ENCODE measurements at places on chromosomes 1 and 21.
A peak's percentile ranks its signal among the peaks of the same experiment; 100 is the strongest.

GRCh38 chr1:15942661-15943327, 33.1 kb downstream of the ZBTB17 start:
- DNase-seq: no peak

DNA sequence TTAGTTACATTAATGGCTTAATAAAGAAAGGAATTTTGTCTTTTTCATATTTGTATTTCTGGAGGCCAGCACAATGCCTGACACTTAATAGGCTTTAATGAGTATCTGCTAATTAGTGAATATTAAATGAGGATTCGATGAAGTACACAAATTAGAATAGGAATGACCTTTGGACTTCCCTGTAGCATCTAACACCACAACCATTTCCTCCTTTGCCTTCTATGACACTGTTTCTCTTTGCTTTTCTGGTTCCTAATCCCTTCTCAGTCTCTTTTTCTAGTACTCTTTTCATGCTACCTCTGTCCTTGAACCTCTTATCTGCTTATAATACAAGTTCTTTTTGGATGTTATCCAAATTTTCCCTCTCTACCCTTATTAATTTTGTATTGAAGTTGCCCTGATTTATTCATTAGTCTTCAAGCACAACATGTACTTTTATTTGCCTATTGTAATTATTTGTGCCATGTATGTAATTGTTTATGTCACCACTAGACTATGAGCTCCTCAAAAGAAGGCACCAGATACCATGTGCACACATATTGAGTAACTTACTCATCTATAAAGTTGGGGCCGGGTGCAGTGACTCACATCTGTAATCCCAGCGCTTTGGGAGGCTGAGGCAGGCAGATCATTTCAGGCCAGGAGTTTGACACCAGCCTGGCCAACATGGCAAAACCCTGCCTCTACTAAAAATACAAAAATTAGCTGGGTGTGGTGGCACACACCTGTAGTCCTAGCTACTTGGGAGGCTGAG, 23.8 kb downstream of the RPS27 start:
- no peak for DNase-seq

DNA sequence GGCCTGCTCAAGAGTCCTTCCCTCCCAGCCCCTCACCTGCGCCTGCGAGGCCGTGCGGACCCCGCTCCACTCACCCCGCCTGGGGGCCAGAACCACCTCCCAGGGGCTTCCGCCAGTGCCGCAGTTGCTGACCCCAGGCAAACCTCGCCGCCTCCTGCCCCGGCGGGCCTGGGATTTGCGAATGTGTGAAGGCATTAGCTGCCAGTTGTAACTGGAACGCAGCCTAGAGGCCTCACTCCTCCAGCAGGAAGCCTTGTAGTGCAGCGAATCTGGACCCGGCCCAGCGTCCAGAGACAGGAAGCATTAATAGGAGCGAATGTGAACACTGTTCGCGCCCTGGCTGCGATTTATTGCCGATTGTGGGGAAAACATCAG, 140.9 kb upstream of the ARHGEF16 start:
- peak; percentile 73 for DNase-seq

DNA sequence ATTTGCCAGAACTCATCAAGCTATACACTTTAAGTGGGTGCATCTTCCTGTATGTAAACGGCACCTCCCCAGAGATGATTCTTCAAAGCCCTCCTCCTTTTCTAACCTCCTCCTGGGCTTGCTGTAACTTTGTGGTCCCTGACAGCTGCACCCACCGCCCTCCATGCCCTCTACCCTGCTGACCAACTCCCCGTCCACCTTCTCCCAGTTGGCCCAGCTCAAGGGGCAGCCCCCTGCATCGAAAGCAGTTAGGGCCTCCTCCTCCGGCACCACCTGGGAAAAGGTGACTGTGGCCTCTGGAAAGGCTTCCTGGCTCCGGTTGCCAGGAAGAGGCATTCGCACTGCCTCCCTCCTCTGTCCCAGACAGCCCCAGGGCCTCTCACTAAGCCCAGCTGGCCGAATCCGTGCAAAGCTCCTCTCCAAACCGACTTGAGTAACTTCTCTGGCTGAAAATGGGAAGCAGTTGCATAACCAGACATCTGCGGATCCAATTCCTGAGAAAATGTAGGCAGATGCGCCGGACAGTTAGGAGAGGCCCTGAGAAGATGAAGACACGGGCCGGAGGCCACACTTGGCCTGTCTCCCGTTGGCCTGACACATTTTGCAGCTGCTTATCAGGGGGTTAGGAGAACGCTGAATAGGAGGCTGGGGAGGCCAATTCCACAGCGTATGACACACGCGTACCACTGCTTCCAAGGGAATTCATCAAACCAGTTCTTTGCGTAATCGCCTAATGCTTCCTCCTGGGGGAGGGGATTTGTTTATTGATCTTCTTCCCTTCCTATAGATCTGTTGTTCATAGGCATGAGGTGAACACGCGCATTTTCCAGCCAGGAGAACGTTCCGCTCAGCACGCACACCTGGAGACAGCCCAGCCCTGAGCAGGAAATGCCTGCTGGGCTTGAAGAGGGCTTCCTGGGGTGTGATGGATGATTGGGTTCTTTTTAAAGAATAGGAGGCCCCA, 48.7 kb upstream of the COL6A2 start:
- DNase-seq: no peak

GRCh38 chr21:33332143-33332542, 7.4 kb downstream of the IFNAR1 start:
- DNase-seq: no peak

DNA sequence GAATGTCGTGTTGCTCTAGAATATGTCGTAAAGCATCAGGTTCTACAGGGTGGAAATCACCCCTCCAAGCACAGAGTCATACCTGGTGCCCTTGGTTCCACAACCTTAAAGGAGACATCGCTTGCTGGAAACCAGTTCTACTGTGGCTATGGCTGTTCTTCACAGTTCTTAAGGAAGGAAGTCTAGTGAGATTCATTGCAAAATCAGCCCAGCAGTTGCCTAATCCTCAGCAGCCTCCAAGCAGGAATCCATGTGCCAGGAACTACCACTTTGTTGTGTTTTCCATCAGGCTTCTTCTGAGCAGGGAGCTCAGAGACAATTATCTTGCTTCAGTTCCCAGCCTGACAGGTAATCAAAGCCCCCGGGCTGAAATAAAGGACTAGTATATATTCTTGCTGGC, 45.0 kb upstream of the SLC35F3 start:
- DNase-seq: no peak

DNA sequence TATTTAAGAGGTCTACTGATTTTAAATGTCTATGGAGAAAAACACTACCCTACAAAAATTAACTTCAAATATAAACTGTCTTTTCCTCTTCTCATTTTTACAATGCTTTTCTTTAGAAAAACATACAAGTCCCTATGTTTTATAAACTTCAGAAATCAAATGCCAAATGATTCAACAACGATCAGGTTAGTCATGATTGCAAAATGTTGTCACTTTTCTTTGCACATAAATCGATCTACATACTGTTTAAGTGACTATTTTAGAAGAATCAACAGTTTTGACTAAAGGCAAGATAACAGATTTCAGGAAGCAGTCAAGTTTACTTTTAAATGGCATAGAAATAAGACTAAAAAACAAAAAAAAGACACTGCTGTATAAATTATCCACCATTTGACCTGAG, 168.7 kb downstream of the GPATCH2 start:
- DNase-seq: no peak

GRCh38 chr1:51960262-51960661, 30.2 kb downstream of the RAB3B start:
- no peak for DNase-seq

DNA sequence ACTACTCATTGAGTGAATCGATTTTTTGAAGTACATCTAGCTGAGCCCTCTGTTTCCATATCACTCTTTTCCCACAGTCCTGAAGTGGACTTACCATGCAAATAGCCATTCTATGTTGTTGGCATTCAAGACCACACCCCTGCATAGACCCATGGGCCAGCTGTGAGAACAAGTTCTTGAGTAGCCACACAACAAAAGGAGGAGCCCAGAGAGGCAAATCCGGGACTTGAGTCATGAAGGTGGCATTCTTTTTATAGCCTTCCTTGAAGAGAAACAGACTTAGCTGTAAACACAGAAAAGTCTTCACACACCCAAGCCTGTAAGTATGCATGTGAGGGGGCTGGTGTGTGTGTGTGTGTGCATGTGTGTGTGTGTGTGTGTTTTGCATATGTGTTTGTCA, 13.8 kb upstream of the SPRR5 start:
- no peak for DNase-seq

Data from globus pallidus (tissue), 1 donor.